ENCODE measurements at places on chromosomes 5 and 9.

DNA sequence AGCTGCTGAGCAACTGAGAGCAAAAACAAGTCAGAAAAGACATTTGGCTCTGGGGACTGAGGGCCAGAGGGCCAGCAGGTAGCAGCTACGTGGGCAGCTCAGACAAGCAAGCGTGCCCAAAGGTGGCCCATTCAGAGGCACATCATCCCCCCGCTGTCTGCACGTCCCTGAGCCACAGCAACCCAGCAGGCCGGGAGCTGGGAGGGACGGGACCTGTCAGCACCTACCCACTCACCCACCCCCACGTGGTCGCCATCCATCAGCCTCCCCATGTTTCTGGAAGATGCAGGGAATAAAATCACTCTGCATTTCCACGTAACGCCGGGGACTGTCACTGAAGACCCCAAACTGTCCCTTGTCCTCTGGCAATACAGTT is 167.8 kb downstream of the COL23A1 start:
- DNase-seq = no peak

GRCh38 chr5:62608529-62609511 is 30.2 kb downstream of the LRRC70 start:
- no peak for DNase-seq

GRCh38 chr5:110880413-110880812 is 141.6 kb downstream of the SLC25A46 start:
- DNase-seq = no peak

DNA sequence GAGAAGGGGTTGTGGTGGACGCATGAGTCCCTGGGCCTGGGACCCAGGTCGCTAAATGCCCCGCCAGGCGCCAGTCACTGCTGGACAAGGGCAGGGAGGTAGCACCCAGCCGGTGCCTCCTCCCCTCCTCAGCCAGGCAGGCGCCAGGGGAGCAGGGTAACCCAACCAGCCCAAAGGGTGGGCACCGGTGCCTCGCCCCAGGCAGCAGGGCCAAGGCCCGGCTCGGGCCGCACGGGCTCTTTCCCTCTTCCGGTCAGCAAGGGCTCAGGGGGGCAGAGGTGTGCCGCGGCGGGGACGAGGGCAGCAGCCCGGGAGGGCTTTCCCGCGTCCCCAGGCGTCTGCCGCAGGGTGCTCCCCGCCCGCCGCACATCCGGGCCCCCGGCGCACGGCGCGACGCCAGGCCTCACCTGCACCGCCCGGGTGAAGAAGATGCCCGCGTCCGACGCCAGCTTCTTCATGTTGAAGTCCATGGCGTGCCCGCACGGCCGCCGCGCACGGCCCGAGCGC is 393 bp downstream of the SH3GLB2 start:
- no peak for DNase-seq

DNA sequence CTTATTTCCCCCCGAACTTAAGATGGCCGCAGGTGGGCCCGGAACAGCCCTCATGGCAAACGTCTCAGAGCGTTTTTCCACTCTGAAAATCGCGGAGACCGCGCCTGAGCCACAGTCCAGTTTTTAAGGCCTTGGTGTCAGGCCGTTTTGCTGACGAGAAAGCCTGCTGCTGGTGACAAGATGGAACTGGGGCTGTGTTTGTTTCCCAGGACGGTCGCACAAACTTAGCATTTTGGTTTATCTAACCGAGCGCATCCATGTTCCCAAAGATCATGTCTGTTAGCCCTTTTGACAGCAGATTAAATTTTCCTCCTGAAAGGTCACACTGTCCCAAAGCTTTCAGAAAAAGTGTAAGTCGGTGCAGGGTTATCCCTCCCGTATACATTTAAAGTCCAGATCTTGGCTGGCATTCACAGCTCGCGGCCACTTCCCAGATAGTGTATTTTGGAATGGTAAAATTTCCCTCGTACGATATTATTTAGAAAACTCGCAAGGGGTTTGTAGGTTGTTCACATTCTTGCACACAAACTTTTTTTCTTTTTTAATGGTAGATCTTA is 812 bp downstream of the SREK1 start:
- no peak for DNase-seq

DNA sequence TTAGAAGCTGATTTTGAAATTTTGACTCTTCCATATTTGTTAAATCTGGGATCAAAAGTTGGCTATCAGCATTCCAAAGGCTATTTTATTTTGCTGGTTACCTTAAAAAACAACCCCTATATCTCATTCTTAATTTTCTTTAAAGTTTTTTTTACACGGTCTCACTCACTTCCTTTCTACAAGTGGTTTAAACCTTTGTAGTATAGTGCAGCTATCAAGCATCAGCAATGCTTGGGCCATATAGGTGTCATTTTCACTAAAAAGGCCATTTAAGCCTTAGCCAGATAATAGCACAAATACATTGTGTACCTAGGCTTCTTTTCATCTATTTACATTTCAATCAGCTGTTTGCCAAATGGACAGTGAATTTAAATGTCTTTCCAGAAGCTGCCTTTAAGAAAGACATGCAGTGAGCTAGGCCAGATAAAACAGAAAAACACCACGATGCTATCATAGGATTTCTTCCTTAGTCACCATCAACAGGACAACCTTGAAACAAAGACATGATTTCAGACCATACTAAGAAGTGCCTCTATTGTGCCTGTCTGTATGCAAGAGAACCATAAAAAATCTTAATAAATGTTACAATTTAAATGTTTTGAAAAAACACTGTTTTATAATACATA is 104.2 kb downstream of the RAPGEF6 start:
- no peak for DNase-seq

DNA sequence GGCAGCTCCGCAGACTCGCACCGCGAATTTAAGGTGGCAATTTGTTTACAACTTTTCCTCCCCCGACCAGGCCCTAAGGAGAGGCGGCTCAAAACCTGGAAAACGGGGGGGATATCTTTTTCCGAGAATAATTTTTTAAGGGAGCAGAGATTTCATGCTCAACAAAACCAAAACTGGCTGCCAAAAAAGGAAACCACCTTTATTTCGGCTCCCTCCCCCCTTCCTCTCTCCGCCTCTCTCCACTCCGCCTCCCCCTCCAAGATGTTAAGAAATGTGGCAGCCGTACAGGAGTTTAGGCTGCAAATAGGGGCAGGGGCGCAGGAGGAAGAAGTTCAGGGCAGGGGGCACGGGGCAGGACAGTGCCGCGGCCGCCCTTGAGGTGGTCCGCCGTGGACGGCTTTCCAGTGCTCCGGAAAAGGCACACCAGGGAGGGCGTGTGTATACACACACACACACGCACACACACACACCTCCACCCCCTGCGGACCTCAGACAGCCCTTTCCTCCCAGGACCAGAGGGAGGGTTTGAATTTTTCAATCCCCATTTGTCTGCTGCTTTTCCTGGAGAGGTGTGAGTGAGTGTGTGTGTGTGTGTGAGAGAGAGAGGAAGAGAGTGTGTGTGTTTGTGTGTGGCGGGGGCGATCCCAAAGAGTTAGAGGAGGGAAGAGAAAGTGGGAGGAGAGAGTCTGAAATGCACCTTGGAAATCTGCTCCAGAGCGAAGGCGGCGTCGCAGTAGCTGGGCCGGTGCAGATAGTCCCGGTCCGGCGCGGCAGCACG is 9.1 kb downstream of the PTCH1 start:
- no peak for DNase-seq

- no peak for DNase-seq
Measured at GRCh38 chr5:59607138-59607765, 286.3 kb downstream of the PDE4D start.

GRCh38 chr5:167792514-167792913 is 498.9 kb upstream of the WWC1 start:
- no peak for DNase-seq

- peak; percentile 16 for DNase-seq
Measured at GRCh38 chr9:23826120-23826629, at the start of gene ELAVL2. Gene ELAVL2 (minus strand): TSS chr9:23826240. CDS start chr9:23762234, 64,006 bp downstream.

- no peak for DNase-seq
Measured at GRCh38 chr5:60023255-60023654, 129.7 kb upstream of the PDE4D start.

GRCh38 chr9:70534471-70534870 is 120.0 kb upstream of the KLF9 start:
- DNase-seq = no peak

GRCh38 chr9:98074115-98074990 is 17.8 kb downstream of the NANS start:
- DNase-seq = peak; percentile 42

- DNase-seq = no peak
Measured at GRCh38 chr9:25691786-25692185, 13.5 kb upstream of the TUSC1 start.

- no peak for DNase-seq
Measured at GRCh38 chr9:93020771-93021670, 37.5 kb upstream of the SUSD3 start.

- no peak for DNase-seq
Measured at GRCh38 chr9:88110026-88110425, 28.2 kb downstream of the SPATA31C2 start.

- no peak for DNase-seq
Measured at GRCh38 chr5:81052325-81052724, 92.2 kb downstream of the RASGRF2 start.

- no peak for DNase-seq
Measured at GRCh38 chr9:4297151-4297785, 2.6 kb downstream of the GLIS3 start.

DNA sequence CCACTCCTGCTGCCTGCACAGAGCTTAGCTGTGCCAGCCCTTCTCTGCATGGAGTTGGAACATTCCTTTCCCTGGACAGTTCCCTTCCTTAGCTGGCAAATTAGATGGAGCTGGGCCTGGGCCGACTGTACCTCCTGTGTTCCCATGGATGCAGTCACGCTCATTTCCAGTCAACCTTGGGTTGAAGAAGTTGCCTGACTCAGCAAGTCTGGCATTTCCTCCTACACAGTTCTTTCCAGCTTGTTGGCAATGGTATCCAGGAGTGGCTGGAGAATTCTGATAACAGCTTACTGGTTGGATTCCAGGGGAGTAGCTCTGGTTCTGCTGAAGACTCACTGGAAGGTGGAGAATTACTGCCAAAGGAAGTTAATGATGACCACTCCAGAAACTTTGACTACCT is 9.2 kb upstream of the TAF1L start:
- no peak for DNase-seq

DNA sequence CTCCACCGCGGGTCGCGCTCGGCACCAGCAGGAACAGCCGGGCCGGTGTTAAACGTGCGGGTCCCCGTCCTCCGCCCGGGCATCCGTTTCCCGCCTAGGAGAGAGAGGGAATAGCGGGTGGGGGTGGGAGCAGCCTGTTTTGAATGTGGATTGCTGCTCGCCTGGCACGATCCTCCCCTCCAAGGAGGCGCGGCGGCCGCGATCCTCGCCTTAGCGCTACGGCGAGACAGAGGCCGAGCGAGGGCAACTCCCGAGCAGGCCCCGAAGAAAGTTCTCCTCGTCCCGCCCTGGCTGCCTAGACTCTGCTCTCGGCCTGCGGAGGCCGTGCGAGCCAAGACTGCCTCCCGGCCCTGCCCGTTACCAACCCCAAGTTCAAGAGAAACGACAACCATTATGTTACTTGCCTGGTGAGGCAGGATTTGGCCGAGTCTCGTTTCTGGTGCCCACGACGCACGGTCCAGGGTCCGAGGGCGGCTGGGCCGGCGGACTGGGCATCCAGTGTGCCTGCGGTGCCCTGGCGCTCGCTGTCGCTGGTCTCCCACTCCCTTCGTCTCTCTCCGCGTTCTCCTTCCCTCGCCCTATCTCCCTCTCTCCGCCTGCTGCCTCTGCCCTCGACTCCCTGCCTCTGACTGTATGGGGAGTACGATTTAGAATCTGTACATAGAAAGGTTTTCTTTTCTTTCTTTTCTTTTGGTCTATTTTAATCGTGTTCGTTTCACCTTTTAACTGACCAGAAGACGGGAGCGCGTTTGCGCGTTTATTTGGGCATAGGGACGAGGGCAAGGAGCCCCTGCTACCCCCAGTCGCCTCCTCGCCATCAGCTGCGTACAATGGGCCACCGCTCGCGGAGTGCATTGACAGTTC is 724 bp downstream of the NR2F1-AS1 start:
- no peak for DNase-seq

- no peak for DNase-seq
Measured at GRCh38 chr5:15142458-15142857, 270.9 kb upstream of the ANKH start.

GRCh38 chr5:65927503-65928321 is 1.3 kb downstream of the ERBIN start:
- no peak for DNase-seq

GRCh38 chr9:18366184-18366583 is 107.8 kb upstream of the ADAMTSL1 start:
- DNase-seq = no peak

DNA sequence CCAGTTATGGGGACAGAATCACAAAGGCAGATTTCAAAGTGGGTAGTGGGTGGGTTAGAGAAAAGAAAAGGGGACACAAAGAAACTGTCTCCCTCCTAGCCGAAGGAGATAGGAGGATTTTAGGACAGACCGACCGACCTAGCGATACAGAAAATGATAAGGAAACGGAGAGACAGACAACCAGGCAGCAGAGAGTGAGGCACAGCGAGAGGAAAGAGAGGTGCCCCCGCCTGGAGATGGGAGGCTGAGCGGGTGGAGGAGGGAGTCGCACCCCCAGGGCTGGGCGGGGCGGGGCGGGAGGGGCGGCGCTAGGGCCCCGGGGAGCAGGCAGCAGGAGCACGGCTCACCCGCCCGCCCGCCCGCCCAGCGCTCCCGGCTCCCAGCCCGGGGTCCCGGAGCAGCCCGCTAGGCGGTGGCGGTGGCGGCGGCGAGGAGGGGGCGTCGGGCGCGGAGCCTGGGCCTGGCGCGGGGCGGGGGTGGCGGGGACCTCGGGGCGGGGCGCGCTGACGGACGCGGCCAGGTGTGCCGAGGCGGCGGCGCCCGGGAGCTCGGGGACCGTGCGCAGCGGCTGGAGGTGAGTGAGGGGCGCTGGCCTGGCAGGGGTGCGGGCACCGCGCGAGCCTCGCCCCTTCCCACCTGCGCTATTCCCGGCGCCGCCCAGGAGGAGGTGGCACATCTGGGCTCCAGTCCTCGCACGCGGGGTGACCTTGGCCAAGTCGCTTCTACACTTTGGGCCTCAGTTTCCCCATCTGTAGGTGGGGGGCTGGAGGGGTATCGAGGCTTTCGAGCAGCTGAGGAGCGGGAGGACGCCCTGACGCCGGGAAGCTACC is 15.9 kb upstream of the SYNPO start:
- peak; percentile 8 for DNase-seq

DNA sequence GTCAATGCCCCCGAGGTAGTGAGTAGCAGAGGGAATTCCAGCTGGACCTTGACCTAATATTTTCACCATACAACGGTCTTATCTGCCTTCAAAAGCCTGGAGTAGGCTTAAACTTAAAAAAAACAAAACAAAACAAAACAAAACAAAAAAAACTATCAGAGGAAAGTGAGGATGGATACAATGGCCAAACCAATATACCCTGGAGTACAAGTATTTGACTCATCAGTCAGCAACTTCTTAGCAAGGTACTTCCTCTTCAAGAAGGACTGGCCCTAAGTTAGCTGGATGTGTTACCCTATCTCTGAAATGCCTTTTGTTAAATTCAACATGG is 160.6 kb upstream of the GNA14 start:
- no peak for DNase-seq

- no peak for DNase-seq
Measured at GRCh38 chr5:7634837-7635236, 216.1 kb downstream of the CFAP90 start.

- no peak for DNase-seq
Measured at GRCh38 chr5:168481330-168481788, 4.9 kb upstream of the RARS1 start.

- DNase-seq = no peak
Measured at GRCh38 chr9:76658510-76659231, 105.6 kb upstream of the PCA3 start.

GRCh38 chr9:95073918-95074317 is 243.6 kb downstream of the FANCC start:
- DNase-seq = no peak

Measured in stimulated activated CD8-positive, alpha-beta memory T cell treated with anti-CD3 and anti-CD28 coated beads, Interleukin-4, amount 100 ng/mL, for 24 hours (primary cell).